ENCODE measurements at places on chromosomes 1 and 21.

GRCh38 chr1:174367892-174368291, 79.9 kb upstream of the GPR52 start:
- no peak for DNase-seq

GRCh38 chr21:41772351-41773080, 5.7 kb upstream of the RIPK4 start:
- no peak for DNase-seq

DNA sequence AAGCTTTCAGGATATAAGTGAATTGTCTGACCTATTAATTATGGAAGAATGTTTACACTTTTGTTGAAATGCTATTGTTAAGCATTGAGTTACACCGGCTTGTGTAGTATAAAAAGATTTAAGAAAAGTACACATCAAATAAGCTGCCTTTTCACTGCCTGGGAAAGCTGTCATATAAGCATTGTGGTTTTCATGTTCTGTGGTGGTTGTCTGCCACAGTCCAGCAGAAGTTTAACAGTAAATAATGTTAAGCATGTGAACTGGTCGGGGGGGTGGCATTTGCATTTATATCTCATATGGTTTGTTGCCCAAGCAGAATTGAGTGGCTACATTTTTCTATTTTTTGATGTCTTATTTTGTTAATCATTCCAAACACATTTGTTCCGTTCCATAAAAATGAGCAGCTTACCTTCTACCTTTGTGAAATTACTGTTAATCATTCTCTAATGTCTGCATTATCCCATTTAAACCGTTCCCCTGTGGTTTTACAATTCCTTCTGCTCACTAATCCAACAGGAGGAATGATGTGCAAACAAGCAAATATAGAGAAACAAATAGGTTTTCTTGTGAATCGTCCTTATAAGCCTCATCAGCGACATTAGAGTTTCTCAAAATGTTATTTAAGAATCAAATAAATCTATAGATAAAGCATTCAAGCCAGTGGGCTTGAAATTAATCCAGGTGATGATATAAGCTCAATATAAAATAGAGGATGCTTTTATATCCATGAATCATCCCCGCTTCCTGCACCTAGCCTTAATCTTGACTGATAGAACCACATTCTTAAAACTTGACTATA, 160.8 kb upstream of the SAMSN1 start:
- DNase-seq: no peak

GRCh38 chr1:47635597-47635996, 197.8 kb downstream of the FOXD2 start:
- no peak for DNase-seq

DNA sequence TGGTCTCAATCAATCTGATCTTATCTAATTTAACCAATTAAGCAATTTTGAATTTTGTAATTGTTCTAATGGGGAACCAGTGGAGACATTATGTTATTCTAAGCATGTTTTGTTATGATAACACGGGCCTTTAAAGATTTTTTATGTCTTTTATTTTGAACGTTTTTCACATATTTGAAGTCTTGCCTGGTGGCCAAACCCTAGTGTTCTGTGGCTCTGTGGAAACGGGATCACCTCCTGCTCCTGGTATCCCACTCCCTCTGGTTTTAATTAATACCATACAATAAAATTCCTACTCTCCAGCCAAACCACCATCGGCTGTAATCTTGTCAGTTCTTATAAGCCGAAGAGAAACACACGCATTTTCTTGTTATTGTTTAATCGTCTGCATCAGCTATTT, 22.9 kb upstream of the LMO4 start:
- no peak for DNase-seq

All from SHP77 (cell line).